Mammary epithelial cell (primary cell): ENCODE measurements at places on chromosomes 1 and 21.

GRCh38 chr1:20421441-20421840, 64.6 kb downstream of the CAMK2N1 start:
- DNase-seq = no peak

GRCh38 chr1:198647055-198647454, 8.2 kb downstream of the PTPRC start:
- no peak for DNase-seq

DNA sequence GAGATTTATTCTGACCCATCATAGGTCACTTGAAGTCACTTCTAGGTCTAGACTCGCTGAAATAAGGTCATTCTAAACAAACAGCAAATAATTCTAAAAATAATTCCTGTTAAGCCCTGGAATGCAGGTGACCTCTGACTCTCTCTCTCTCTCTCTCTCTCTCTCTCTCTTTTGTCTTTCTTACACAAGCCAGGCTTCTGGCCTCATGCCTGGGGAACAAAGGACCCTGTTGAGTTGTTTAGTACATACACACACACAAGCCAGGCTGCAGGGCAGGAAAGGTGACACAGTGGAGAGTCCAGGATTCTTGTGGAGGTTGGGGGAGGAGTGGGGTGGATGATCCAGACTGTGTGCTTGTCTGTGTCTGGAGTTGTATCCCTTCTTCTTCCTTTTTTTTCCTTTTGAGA, 4.0 kb upstream of the MEX3A start:
- DNase-seq = peak; percentile 34

DNA sequence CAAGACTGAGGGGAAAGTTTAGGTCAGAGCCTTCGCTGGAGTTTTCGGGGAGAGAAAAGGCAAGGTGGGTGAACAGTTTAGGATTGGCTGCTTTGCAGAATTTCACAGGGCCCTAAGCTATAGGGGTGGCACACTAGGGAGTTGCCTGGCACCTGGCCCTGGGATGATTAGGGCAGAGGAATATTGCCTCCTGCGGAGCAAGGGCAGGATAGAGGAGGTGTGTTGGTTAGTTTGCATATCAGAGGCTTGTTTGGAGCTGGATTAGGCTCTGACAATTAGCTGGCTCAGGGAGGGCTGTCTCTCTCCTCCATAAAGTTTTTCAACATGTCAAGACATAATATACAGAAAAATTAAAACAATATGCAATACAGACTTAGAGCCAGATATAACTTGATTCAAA, 436.4 kb downstream of the DISC1 start:
- DNase-seq = no peak
